ENCODE measurements at places on chromosomes 11 and 22.

- no peak overlapping the region for H3K27ac ChIP-seq
- no peaks in the 10 kb centered on the region for H3K27me3 ChIP-seq
- no peaks in the 10 kb centered on the region for H3K36me3 ChIP-seq
- DNase-seq, result no peak
- no peak overlapping the region for H3K4me3 ChIP-seq
Measured at GRCh38 chr11:75867778-75868374, 52.9 kb downstream of the UVRAG start.

DNA sequence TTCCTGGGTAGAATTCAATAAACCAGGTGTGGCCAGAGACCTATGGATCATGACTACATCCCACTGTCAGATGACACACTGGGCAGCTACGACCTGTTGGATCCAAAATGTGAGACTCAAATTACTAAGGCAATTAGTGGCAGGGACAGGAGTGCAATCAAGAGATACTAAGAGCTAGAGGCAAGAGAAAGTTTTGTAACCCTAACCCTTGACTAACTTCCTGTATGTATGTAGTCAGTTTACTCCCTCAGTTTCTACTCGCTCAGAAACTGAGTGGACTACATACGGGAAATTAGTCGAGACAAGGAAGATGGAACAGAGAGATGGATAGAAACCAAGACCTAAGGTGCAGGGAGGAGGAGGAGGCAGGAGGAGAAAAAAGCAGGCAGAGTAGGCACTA lies 2.7 kb downstream of the CYB5R2 start:
- H3K36me3 ChIP-seq, result no peaks in the 10 kb centered on the region
- no peaks in the 10 kb centered on the region for H3K27me3 ChIP-seq
- no peak for DNase-seq
- H3K4me1 ChIP-seq, result no peaks in the 10 kb centered on the region
- H3K27ac ChIP-seq, result peak overlapping the region; percentile 75

- no peaks in the 10 kb centered on the region for H3K27me3 ChIP-seq
- H3K27ac ChIP-seq, result no peak overlapping the region
Measured at GRCh38 chr22:44147821-44148574, 32.7 kb upstream of the PARVG start.

DNA sequence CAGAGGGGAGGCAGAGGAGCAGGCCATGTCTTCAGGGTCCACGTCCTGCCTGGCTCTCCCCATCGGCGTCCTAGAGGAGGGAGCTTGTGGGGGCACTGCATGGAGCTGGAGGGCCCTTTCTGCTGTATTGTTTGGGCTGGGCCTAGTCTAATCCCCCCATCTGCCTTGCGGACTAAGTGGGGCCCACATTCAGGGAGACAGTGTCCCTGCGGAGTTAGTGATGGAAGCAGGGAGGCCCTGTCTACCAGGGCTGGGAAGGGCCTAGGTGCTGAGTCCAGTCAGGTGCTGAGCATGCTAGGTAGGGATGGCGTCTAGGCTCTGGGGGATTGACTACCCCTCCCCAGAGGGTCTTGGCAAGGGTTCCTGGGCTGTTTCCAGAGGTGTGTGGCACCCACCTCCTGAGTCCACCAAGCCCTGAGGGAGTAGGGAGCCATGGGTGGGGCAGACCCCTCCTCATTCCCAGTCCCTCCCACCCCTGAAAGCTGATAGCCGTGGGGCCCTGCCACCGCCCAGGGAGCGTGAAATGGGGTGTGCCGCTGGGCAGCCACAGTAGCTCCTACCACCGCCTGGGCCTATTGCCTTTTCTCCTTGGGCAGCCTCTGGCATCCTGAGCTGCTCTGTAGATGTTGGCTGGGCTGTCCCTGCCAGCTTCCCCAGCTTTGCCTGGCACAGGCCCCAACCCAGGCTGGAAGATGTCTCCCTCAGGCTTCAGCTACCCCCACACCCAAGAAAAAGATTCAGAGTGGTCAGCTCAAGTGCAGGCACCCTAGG lies 1.9 kb upstream of the POLD4 start:
- no peaks in the 10 kb centered on the region for H3K27me3 ChIP-seq
- no peaks in the 10 kb centered on the region for H3K36me3 ChIP-seq
- H3K4me1 ChIP-seq, result peaks cover 13% of the 10 kb centered on the region
- no peak for DNase-seq
- H3K27ac ChIP-seq, result peak overlapping the region; percentile 97

DNA sequence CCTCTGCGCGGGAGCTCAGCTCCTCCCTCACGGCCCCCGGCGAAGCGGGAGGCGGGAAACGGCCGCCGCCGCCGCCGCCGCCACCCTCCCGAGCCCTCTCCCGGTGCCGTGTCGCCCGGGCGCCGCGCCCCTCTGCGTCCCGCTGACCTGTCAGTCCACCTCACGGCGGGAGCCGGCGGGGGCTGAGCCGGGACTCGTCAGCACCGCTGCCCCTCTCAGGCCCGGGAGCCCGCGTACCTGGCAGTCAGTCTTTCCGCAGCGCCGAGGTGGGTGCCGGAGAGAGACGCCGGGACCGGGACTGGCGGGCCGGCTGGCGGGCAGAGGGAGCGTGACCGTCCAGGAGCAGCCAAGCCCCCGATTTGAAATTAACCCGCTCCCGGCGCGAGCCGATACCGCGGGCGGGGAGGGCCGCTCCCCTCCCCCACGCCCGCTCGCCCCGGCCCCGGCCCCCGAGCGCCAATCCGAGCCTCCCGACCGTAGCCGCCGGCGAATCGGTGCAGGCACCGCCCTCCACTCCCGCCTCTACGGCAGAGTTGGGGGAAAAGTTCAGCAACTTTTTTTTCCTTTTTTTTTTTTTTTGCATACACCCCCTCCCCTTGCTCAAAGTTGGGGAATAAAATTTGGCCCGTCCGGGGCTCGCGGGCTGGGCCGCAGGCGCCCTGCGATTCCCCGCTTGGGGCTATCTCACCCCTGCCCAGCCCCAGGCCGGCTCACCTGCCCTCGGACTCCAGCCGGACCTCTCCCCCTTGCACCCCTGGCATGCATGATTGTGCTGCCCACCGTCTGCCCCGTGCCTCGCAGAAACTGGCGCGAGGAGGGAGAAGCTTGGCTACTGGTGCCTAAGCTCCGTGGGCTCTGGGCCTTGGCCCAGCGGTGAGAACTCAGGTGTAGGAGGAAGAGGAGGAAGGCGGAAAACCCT lies 774 bp upstream of the E2F8 start:
- H3K27ac ChIP-seq, result no peak overlapping the region
- no peak for DNase-seq
- peaks cover 9% of the 10 kb centered on the region for H3K4me1 ChIP-seq
- H3K27me3 ChIP-seq, result peaks cover 46% of the 10 kb centered on the region
- H3K4me3 ChIP-seq, result peak overlapping the region; percentile 90

DNA sequence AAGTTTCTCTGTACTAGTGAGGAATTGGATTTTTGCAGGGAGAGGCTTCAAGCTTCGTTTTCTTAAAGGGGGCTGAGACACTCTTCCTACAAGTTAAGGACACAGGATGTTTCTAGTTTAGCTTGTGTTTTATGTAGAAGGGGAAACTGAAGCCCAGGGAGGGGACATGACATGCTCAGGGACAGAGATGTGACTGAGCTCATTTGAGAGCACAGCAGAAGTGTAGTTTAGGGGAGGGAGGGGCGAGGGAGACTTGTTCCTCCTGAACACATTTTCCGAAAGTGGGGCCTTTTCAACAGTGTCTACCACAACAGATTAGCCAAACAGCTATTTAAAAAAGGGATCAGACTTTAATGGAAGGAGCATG lies 148.1 kb downstream of the FBXO7 start:
- DNase-seq, result no peak
- peak overlapping the region; percentile 95 for H3K27ac ChIP-seq
- peaks cover 13% of the 10 kb centered on the region for H3K4me1 ChIP-seq
- H3K4me3 ChIP-seq, result no peak overlapping the region

- no peaks in the 10 kb centered on the region for H3K4me1 ChIP-seq
- no peak overlapping the region for H3K4me3 ChIP-seq
- no peak for DNase-seq
- no peaks in the 10 kb centered on the region for H3K27me3 ChIP-seq
- peak overlapping the region; percentile 19 for H3K27ac ChIP-seq
Measured at GRCh38 chr11:69926376-69927050, 107.3 kb upstream of the FGF3 start.

DNA sequence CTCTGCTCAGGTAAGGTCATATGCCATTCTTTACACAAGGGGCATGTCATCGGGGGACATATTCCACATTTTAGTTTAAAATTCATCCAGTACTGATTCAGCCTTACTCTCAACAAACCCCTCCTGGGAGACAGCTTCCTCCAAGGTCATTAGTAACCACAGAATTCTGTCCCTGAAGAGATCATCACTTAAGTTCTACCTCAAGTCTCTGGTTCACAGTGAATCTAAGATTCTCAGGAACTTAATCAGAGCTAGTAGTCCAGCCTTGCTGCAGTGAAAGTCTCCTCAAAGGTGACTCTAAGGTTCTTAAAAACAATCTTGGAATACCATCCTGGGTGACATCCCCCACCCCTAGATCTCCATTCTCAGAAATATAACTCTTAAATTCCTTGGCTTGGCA lies 18.9 kb upstream of the GDPD4 start:
- no peak for DNase-seq
- H3K4me3 ChIP-seq, result no peak overlapping the region
- H3K4me1 ChIP-seq, result no peaks in the 10 kb centered on the region
- H3K36me3 ChIP-seq, result no peaks in the 10 kb centered on the region
- no peaks in the 10 kb centered on the region for H3K27me3 ChIP-seq

DNA sequence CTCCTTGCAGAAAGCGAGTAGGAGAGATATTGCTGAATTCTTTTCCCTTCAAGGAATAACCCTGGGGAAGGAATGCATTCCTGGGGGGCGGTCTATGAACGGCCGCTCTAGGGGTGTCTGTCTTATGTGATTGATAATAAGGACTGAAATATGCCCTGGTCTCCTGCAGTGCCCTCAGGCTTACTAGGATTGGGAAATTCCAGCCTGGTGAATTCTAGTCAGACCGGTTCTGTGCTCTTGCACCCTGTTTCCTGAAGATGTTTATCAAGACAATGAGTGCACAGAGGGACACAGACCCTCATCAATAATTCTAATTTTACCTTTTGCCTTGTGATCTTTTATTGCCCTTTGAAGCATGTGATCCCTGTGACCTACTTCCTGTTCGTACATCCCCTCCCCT lies 140.7 kb downstream of the LUZP2 start:
- no peak for DNase-seq
- H3K36me3 ChIP-seq, result no peaks in the 10 kb centered on the region
- no peaks in the 10 kb centered on the region for H3K4me1 ChIP-seq
- H3K27me3 ChIP-seq, result no peaks in the 10 kb centered on the region
- H3K27ac ChIP-seq, result no peak overlapping the region
- no peak overlapping the region for H3K4me3 ChIP-seq

DNA sequence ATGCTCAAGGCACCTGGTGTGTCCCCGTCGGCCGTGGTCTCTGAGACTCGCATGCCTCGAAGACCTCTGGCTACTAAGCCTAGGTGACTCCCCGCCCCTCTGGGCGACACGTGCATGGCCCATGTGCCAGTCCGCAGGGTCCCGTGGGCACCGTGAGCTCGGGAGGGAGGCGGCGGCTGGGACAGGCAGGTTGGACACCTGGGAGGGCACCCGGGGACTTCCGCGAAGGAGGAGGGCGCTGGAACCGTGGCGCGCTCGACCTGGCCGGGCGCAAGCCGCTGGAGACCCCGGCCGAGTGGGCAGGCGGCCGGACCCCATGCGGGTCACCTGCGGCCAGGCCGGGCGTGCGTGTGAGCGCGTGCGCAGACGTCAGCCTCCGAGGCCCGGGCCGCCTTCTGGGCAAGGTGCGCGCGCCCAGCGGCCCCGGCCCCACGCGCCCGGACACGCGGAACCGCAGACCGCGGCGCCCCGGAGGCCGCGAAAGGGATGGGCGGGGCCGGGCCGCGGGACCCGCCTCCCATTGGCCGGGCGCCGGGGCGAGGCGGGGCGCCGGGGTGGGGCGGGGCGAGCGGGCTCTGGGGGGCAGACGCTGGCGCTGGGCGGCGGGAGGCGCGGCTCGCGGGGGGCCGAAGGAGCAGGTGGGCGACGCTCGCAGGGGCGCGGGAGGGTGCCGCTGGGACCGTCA lies 579 bp upstream of the RASD2 start:
- peak overlapping the region; percentile 60 for H3K27ac ChIP-seq
- no peaks in the 10 kb centered on the region for H3K36me3 ChIP-seq
- H3K4me1 ChIP-seq, result peaks cover 4% of the 10 kb centered on the region
- peak overlapping the region; percentile 35 for H3K4me3 ChIP-seq

DNA sequence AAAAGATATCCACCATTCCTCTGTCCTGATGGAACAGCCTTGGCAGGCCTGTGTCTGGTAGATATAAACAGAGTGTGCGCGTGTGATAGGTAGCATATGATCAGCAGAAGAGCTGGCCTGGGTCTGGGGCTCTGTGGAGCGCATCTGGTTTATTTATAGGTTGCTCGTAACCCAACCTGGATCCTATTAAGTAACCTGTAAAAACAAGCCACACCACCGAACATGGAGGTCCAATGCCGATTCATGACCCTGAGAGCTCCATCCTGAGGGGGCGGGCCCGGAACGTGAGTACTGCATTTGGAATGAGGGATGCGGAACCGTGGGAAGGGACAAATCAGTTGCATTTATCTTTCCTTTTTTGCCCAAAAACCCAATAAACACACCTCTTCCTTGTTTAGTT lies 31.9 kb upstream of the APOL5 start:
- no peaks in the 10 kb centered on the region for H3K27me3 ChIP-seq
- no peak overlapping the region for H3K27ac ChIP-seq
- H3K36me3 ChIP-seq, result no peaks in the 10 kb centered on the region
- H3K4me1 ChIP-seq, result no peaks in the 10 kb centered on the region

DNA sequence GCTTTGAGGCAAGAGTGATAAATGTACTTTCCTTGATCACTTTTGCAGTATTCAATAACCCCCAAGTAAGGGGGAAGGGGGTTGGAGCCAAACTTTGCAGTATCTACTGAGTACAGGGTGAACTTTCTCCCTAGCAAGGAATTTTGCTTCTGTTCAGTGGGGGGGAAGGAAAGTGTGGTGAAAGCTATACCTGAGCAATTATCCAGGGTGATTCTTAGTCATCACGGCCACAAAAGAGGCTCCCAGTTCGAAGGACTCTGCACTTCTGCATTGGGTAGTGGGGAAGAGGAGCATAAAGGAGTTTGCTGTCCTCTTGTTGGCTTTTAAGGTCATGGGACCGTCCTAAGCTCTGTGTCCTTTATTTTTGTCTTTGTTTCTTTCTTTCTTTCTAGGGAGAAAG lies 346.5 kb upstream of the SYN3 start:
- H3K4me1 ChIP-seq, result no peaks in the 10 kb centered on the region
- H3K36me3 ChIP-seq, result no peaks in the 10 kb centered on the region
- no peak overlapping the region for H3K4me3 ChIP-seq
- H3K27ac ChIP-seq, result no peak overlapping the region
- DNase-seq, result no peak

GRCh38 chr22:40520562-40520961 lies 116.0 kb downstream of the MRTFA start:
- DNase-seq, result no peak
- H3K36me3 ChIP-seq, result no peaks in the 10 kb centered on the region
- H3K4me1 ChIP-seq, result no peaks in the 10 kb centered on the region
- H3K27ac ChIP-seq, result no peak overlapping the region

- no peak overlapping the region for H3K27ac ChIP-seq
- no peaks in the 10 kb centered on the region for H3K36me3 ChIP-seq
- H3K4me3 ChIP-seq, result no peak overlapping the region
- H3K27me3 ChIP-seq, result no peaks in the 10 kb centered on the region
Measured at GRCh38 chr11:59403546-59403945, 22.7 kb downstream of the OR5A2 start.

- no peaks in the 10 kb centered on the region for H3K4me1 ChIP-seq
- no peak overlapping the region for H3K4me3 ChIP-seq
- H3K36me3 ChIP-seq, result no peaks in the 10 kb centered on the region
- DNase-seq, result no peak
- no peaks in the 10 kb centered on the region for H3K27me3 ChIP-seq
Measured at GRCh38 chr11:128596250-128596649, 8.9 kb upstream of the ETS1 start.
